Inflammatory macrophage (primary cell): ENCODE measurements at places on chromosomes 7 and 10.

- no peak for DNase-seq
These were observed 267.2 kb downstream of the TFEC start for GRCh38 chr7:115763347-115763746.

GRCh38 chr7:31070991-31071644 is 19.0 kb downstream of the ADCYAP1R1 start:
- DNase-seq, result no peak

DNA sequence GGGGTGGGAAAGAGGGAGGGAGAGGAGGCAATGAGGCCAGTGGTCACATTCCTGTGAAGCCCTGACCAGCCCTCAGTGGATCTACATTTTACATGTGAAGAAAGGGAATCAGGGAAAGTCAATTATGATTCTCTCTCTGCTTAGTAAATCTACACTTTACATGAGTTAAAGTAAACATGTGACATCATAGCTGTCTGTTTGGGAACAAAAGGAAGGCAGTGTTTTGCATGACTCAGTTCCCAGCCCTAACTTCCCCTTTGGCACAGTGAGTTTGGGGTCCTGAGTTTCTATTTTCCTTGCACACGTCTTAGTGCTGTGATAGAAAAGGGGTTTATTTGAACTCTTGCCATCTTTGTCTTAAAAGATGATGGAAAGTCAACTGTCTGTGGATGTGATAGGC is 615.1 kb downstream of the SDK1 start:
- no peak for DNase-seq

DNA sequence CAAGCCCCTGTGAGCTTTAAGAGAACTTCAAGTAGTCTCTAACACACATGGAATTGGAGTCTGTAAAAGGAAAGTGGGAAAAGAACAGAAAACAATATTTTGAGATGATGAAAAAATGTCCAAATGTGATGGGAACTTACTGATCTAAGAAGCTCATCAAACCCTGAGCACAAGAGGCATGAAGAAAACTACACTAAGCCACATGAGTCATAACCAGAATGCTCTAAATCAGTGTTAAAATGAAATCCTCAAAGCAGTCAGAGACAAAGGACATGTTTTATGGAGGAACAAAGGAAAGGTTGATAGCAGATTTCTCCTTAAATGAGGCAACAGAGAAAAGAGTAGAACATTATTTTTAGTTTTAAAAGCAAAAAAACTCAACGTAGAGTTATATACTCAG is 37.2 kb downstream of the ZNF33A start:
- no peak for DNase-seq

- DNase-seq, result no peak
These were observed 35.0 kb downstream of the ELFN1 start for GRCh38 chr7:1704811-1705738.

GRCh38 chr10:67801118-67801517 is 36.9 kb downstream of the DNAJC12 start:
- no peak for DNase-seq

- no peak for DNase-seq
These were observed 596.6 kb upstream of the CELF2 start for GRCh38 chr10:10421071-10421470.

- no peak for DNase-seq
These were observed 15.8 kb upstream of the KMT2E start for GRCh38 chr7:104998040-104998752.

DNA sequence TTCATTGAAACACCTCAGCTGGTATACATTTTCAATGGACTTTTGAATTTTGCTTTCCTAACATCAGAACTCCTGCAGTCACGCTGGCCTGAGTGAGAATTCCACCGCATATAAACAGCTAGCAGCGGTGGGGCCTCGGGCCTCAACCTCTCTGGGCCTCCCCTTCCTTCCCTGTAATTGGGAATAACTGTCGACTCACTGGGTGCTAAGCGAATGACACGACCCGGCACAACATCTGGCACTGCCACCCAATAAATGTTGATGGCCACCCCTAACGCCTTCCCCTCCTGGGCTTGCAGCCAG is 670 bp downstream of the RCC1L start:
- peak; percentile 22 for DNase-seq

DNA sequence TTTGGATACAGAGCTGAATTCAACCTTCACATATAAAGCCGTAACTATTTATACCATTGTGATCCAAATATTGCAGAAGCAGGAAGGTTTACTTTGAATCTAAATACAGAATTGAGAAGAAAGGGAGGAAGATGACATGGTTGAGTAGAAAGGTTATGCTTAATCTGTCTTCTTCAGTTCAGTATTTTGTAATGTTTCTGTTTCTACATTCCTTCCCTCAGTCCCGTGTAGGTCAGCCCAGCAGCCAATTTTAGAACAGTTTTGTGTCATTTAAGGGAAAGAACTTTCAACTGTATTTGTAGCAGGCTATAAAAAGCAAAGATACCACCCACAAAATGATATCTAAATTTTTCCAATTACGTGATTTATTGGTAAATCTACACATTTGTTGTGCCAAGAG is 97.4 kb downstream of the CPED1 start:
- DNase-seq, result no peak

- DNase-seq, result no peak
These were observed 163.2 kb downstream of the SEM1 start for GRCh38 chr7:96546426-96546825.

DNA sequence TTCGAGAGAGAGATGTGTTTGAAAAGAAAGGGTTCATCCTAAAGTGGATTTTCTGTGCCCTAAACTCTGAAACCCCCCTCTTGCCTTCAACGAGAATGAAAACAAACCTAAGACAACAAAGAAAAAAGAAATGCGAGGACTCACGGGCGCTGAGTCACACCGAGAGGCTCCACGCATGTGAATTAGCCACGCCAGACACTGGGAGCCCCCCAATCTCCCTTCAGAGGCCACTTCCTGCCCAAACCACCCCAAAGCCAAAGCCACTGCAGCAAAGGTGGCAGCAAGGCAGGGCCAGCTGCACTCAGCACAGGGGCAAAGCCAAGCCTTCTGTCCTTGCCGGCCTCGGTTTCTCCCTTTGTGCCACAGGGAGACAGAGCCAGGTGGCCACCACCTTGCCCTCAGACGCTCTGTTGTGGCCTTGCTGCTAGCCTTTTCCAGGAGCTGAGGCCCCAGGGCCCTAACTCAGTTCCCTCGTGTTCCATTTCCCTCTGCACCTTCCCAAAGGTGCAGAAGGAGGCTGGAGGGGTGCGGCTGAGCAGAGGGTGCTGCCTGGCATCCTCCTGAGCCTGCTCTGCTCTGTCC is 93.3 kb downstream of the FAM53B start:
- DNase-seq, result no peak

DNA sequence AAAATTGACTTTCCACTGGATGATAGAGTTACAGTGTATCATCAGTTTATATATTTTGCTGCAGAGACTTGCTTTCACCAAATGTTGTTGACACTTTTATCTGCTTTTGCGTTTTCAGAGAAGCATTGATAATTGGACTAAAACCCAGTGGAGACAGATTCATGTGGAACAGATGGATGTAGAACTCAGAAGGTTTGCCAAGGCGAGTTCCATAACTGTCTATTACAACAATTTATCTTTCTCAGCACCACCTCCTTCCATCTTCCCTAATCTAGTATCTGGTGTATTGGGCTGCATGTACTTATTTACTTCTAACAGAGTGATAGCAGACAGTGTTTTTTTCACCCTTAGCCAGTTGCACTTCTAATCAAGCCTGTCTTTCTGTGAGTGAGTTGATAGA is 73.3 kb downstream of the DNAH11 start:
- DNase-seq, result no peak

DNA sequence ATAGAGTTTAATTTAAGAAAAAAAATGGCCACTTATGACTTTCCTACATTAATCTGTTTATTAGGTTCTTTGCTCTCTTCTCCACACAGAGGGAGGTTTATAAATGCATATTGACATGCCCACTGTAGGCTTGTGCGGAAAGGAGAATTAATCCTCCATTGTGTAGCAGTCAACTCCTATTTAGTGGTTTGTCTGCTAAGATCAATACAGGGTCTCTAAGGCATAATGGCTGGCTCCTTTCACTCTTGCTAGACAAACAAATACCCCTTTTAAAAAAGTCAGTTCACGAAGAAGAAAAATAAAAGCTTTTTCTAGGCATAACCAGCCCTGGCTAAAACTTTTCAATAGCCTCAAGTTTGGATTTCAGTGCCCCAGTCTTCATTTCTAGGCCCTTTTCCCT is 141.6 kb downstream of the TSPAN12 start:
- no peak for DNase-seq

GRCh38 chr10:69372126-69372980 is 44.4 kb downstream of the TACR2 start:
- no peak for DNase-seq

- no peak for DNase-seq
These were observed 53.9 kb upstream of the EFCAB10 start for GRCh38 chr7:105635197-105635596.

GRCh38 chr7:38372290-38372689 is 98.9 kb upstream of the TARP start:
- DNase-seq, result no peak

DNA sequence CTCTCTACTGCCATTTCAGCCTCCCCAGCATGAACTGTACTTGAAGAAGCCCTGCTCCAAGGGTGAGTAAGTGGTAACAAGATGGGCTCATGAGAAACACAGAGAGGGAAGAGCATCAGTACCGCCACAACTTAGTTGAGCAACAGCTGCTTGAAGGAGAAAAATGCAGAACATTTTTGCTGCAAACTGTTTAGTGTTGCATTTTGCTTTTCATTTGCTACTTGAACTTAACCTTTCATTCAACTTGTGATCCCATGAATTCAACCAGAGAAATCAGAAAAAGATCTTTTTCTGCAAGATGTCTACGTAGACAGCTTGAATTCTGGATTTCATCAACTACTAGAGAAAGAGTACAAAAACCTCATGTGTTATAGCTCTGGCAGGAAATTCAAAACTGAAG is 40.7 kb downstream of the ANK3 start:
- DNase-seq, result no peak

- no peak for DNase-seq
These were observed 85.2 kb downstream of the ARHGAP22 start for GRCh38 chr10:48519481-48520183.

- no peak for DNase-seq
These were observed 302.2 kb downstream of the CSTF2T start for GRCh38 chr10:51397244-51397643.

DNA sequence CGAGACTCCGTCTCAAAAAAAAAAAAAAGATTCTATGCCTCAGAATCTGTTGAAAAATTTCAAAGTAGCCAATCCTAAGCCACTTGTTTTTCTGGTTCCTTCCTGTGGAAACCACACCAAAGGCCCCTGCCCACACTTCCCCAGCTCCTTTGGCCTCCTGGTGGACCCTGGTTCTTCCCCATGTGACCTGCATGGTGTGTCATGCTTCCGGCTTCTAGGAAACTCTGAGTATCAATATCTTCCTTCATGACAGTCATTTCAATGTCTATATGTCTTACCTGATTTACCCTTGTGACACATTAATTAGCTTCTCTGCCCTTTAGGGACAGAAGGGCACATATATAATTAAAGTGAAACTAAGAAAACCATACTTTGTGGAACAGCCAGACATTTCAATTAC is 80.4 kb upstream of the GRB10 start:
- no peak for DNase-seq

GRCh38 chr7:9264395-9264794 is 831.0 kb downstream of the NXPH1 start:
- no peak for DNase-seq

DNA sequence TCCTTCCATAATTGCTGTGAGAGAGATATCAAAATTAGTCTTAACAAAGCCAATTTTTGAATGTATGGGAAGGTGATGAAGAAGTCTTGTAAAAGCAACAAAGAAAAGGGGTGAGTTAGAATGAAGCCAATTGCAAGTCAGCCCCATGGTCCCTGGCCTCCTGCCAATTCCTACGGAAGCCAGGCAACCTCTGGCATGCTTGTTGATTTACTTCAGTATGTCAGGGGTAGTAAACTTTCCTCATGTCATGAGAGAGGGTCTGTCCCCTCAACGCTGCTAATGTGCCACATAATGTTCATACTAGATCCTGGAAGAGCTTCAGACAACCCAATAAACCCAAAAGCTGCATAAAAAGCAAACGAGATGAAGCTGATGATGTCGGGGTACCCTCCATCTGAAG is 159.1 kb upstream of the YAE1 start:
- DNase-seq, result no peak

DNA sequence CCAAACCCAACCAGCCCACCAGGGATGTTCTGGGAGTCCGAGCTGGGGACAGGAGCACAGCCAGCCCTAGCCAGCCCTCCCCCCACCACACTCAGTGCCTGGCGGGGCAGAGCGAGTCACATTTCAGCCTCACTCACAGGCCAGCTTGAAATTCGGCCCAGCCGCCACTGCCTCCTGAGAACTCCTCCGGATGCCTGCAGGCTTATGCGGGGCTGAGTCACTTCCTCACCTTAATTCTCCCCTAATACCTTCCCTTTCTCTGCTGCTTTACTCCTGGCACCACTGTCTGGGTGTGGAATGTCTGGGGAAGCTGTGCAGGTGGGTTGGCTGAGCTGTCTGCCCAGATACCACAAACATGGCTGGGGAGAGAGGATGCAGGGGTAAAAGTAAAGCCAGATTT is 22.6 kb upstream of the DLG5 start:
- no peak for DNase-seq

GRCh38 chr7:157526005-157526912 is 189.5 kb downstream of the DNAJB6 start:
- no peak for DNase-seq

- DNase-seq, result peak; percentile 81
These were observed 69.8 kb downstream of the ADD3 start for GRCh38 chr10:110077436-110078130.

DNA sequence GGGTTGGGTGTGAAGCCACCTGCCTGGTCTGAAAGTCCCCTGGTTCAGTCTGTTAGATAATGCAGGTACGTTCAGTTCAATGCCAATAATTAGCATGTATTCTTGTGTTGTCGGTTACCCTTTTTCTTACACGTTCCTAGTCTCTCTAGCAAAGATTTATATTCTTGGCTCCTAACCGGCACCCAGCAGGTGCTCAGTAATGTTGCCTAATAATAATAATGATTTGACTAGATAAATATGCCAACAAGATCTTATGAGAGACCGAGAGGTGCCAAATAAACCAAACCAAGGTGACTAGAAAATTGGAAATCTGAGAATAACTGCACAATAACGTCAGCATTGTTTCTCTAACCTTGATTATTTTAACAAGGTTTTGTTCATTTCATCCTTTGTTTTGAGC is 1.1 kb upstream of the SMIM30 start:
- no peak for DNase-seq

- DNase-seq, result no peak
These were observed 287.0 kb upstream of the CDC14C start for GRCh38 chr7:48637382-48637781.

- no peak for DNase-seq
These were observed 58.8 kb downstream of the SHOC2 start for GRCh38 chr10:110978204-110978603.

DNA sequence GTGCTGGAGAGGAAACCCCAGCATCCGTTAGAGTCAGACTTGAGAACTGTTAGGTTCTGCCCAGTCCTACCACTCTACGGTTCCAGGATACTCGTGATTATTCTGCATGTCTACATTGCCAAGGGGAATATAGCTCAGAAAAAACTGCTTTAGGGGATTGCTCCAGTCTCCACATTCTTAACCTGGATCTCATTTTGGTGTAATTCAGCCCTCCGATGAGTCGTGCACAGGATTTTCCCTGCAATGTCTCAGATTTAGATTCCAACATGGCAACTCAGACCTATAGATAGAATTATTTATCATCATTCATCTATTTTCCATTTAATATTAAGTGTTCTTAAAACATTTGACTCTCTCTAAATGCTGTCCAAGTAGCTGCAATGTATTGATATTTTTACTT is 121.1 kb upstream of the ZEB1 start:
- no peak for DNase-seq
